Activated T-helper 1 cell treated with anti-CD3 and anti-CD28 coated beads, Interleukin-12 subunit alpha, Interleukin-12 subunit beta, Interleukin-2, Interleukin-4 antibody, amounts not matched to agents 30 ng/mL and 10 ng/mL and 1 ng/mL, durations not matched to agents 14 hours and 24 hours and 36 hours (primary cell): ENCODE measurements at places on chromosomes 6 and 20.

DNA sequence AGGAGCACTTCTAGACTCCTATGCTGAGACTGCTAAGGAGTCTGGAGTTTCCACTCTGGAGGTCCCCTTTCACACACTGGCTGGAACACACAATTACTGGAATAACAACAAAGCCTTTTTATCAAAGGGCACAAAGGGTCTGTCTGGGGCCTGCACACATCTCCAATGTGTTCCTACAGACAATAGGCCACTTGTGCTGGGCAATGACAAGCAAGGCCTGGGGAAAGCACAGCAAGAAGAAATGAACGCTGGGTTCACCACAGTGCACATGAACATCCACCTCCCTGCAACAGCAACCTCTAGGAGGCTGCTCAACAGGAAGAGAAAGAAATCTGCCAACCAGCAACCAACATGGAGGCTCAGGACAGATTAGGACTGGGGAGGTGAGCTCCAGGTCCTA lies 43.9 kb downstream of the TRPC4AP start:
- no peak for DNase-seq

DNA sequence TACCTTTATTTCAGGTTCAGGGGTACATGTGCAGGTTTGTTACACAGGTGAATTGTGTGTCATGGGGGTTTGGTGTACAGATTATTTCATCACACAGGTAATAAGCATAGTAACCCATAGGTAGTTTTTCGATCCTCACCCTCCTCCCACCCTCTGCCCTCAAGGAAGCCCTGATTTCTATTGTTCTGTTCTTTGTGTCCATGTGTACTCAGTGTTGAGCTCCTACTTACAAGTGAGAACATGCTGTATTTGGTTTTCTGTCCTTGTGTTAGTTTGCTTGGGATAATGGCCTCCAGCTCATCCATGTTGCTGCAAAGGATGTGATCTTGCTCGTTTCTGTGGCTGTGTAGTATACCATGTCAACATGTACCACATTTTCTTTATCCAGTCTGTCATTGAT lies 66.0 kb downstream of the STK4 start:
- DNase-seq, result no peak

GRCh38 chr6:111985202-111985731 lies 68.6 kb upstream of the CCN6 start:
- no peak for DNase-seq

- DNase-seq, result no peak
Measured at GRCh38 chr6:114713690-114714089, 370.9 kb upstream of the HS3ST5 start.

- DNase-seq, result no peak
Measured at GRCh38 chr20:22805219-22805618, 220.8 kb upstream of the FOXA2 start.

DNA sequence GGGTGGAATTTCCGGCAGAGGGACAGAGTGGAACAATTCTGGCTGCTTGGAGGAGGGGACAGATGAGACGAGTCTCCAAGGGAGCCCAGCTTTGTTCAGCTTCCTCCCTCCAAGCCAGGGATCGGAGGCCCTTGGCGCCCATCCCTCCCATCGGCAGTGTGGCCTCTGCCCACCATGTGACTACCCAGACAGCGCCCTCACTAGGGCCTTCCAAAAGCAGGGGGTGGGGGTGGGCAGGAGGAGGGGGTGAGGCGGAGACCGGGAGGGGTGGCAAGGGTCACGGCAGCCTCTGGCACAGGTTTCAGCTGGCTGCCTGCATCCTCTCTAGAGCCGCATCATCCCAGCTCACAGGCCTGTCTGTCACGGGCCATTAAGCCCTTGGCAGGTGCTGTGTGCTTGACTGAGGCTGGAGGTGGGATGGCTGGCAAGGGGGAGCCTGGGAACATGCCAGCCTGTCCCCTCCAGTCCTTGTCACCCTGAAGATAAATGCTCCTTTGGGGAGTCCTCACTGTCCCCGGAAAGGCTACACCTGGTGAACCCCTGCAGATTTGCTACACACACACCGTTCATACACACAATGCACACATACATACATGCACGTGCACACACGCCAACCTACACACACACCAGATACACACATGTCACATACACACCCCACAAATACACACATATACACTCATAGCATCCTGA lies 6.2 kb upstream of the FGD2 start:
- DNase-seq, result no peak

GRCh38 chr6:163494279-163494727 lies 79.8 kb downstream of the QKI start:
- DNase-seq, result no peak

- no peak for DNase-seq
Measured at GRCh38 chr20:20953738-20954618, 152.2 kb downstream of the LINC00237 start.

- DNase-seq, result no peak
Measured at GRCh38 chr6:41372832-41373626, 37.6 kb downstream of the NCR2 start.

GRCh38 chr6:53888931-53889330 lies 94.1 kb downstream of the LRRC1 start:
- DNase-seq, result no peak

GRCh38 chr6:101490857-101491256 lies 97.3 kb downstream of the GRIK2 start:
- no peak for DNase-seq

DNA sequence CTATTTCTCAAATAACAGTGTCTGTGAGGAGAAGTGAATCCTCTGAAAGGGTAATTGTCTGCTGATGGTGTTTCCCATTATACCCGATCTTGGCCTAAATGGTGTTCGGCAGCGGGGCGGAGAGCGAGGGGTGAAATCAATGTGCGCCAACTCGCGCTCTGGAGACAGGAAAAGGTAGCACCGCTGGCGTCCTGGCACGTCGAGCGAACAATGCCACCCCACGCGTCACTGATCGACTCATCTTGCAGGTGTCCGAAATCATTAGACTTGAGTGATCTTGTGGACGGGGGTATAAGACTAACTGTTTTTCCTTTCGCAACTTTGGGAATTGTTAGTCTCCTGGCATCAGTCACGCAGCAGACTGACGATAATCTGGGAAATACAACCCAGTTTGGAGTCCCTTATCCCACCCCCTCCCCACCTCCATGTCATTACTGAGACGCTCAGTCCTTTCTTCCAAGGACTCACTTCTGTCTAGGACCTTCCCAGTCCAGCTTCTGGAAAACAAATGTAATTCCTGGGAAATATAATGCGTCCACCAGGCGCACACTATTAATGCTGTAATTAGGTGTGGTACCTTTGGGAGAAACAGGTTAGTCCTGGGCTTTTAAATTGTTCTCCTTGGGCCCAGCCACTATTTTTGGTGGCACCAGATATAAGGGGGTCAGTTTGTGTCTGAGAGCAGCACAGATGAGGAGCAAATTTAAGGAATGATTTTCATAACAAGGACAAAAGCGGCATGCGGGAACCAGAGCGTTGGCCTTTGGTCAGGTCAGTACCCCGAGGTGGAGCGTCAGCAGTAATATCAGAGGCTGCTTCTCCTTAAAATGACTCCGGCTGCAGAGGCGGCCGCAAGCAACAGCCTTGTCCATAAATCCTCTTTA lies 2.3 kb downstream of the LINC00237 start:
- no peak for DNase-seq

GRCh38 chr6:167689751-167690150 lies 137.0 kb upstream of the AFDN start:
- DNase-seq, result no peak

- DNase-seq, result no peak
Measured at GRCh38 chr6:4687989-4688947, 87.9 kb upstream of the CDYL start.

GRCh38 chr6:152572338-152573088 lies 64.6 kb downstream of the SYNE1 start:
- DNase-seq, result no peak

- no peak for DNase-seq
Measured at GRCh38 chr6:44156494-44157151, 2.0 kb upstream of the CAPN11 start.

DNA sequence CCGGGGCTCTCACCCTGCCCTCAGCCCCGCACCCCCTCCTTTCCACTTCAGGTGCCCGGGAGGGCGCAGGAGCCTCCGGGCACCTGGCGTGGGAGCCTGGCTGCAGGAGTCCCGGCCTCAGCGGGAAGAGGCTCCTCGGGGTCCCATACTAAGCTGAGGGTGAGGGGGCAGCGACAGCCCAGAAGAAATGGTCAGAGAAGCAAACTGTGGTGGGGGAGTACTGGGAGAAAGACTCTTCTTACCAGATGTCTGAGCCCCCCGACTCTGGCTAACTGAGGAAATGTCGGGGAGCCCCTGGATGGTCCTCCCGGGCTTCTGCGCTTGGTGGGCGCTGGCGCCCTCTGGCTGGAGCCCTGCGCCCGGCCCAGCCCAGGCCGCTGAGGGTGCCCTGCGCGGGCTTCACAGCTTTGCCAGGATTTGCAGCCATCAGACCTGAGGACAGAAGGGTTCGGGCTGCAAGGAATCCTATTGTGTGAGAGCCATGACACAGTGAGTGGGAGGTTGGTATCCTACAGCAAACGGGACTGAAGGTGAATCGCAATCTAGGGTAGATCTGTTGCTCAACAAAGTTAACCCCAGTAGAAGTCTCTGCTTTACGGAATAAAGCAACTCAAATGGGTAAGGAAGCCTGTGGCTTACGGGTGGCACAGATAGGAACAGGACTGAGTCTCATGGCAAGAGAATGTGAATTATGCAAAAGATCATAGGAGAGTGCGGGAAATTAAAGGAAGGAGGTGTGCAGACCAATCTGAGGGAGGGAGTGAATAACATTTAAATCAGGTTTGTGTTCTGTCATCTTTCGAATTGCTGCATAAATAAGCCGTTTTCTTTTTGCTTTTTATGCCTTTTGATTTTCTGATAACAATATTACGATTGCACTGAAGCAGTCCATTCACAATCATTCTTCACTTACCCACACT lies 639 bp upstream of the RCAN2 start:
- no peak for DNase-seq

- DNase-seq, result no peak
Measured at GRCh38 chr6:44464527-44465310, 77.2 kb downstream of the CDC5L start.

DNA sequence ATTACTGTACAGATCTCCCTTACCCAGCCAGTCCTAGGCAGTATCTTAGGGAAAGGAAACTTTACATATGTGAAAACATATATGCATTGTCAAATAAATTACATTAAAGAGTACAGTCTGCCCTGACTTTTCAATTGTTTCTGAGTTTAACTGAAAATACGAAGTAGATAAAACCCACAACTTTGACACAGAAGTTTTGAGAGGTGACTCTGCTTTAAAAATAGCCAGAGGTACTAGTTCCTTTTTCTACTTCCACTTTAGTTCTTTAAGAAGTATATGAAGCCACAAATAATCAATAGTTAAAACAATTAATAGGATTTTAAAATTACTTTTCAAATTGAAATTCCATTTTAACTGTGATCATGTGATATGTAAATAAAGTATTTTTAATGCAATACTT lies 62.9 kb downstream of the BMP5 start:
- no peak for DNase-seq

- no peak for DNase-seq
Measured at GRCh38 chr6:148445116-148445515, 102.5 kb downstream of the SASH1 start.

GRCh38 chr20:39605908-39606307 lies 643.8 kb downstream of the DHX35 start:
- DNase-seq, result no peak

GRCh38 chr6:9458424-9458823 lies 956.5 kb downstream of the TFAP2A start:
- DNase-seq, result no peak

GRCh38 chr20:59620860-59621505 lies 16.6 kb downstream of the PHACTR3 start:
- no peak for DNase-seq

- no peak for DNase-seq
Measured at GRCh38 chr6:163513570-163514166, 99.2 kb downstream of the QKI start.

- no peak for DNase-seq
Measured at GRCh38 chr6:139644821-139645220, 270.4 kb upstream of the CITED2 start.

DNA sequence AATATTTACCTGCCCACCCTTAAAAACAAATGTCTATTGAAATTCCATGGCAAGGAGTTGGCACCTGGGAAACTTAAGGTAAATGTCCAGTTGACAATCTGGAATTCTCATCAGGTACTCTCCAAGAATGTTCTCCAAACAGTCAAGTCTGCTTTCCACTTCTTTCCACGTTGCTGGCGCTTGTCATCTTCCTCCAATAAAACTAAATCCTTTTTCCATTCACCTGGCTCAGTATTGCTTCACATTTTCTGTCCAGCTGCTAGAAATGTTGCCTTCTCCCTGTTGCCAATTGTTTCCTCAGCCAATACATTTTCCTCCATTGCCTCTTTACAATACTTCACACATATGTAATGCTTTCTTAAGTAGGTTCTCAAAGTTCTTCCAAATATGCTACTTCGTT lies 1288.1 kb upstream of the MAP3K7 start:
- no peak for DNase-seq

DNA sequence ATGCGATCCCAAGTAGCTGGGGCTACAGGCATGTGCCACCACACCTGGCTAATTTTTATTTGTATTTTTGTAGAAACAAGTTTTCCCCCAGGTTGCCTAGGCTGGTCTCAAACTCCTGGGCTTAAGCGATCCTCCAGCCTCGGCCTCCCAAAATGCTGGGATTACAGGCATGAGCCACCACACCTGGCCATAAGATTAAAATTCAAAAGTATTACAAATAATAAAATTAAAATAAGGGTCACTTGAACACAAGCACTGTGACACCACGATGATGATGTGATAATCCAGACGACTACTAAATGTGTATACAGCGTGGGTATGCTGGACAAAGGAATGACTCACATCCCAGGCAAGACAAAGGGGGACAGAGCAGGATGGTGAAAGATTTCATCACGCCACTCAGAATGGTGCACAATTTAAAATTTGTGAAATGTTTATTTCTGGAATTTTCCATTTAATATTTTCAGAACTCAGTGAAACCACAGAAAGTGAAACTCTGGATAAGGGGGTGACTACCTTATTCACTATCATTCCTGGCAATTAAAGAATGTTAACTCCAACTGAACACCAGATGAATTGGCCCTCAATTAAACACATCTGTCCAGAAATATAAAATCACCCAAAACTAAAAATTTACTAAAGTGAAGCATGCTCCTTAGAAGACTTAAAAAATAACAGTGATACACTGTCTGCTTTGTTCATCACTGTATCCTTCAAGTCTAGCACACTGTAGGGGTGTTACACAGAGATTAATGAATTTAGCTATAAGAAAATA lies 13.1 kb downstream of the B4GALT5 start:
- no peak for DNase-seq
